ENCODE measurements at places on chromosomes 6 and 20.

DNA sequence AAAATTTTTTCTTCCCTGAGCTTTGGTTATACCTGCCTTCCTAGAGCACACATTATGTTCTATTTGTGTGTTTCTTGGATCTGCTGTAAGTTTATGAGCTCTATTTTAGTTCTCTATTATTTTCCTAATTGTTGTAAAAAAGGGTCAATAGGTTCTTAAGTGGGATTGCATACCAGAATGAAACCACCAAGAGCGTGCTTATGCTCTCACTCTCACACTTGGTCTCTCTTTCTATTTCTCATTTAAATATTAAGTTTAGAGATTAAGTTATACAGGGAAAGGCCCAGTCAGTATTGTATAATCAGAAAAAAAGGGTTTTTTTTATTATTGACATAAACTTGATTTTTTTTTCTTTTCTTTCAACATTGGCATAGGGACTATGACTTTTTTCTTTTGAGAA is 96.8 kb downstream of the RIMS1 start:
- no peak for DNase-seq

DNA sequence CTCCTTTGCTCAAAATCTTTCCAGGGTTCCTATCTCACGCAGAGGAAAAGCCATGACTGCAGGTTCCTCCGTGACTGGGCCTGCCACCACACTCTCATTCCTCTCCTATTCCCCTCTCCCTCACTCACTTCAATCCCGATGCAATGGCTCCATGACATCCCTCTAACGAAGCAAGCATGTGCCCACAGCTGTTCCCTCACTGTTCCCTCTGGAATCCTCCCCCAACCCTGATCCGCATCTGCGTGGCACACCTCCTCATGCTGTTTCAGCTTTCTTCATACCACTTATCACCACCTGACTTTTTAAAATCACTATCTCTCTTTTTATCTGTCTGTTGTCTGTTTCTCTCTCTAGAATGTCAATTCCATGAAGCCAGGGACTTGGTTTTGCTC is 25.5 kb downstream of the ANGPT4 start:
- DNase-seq = no peak

GRCh38 chr20:20513720-20514119 is 145.8 kb downstream of the INSM1 start:
- DNase-seq = no peak

- no peak for DNase-seq
These were observed 48.4 kb downstream of the DHX35 start for GRCh38 chr20:39010496-39010895.

- DNase-seq = no peak
These were observed 32.7 kb upstream of the MCM3 start for GRCh38 chr6:52317211-52317610.

- DNase-seq = peak; percentile 69
These were observed at the start of gene PRELID3B for GRCh38 chr20:59042151-59042795. TSS of gene PRELID3B (minus strand) at chr20:59042786. CDS start at chr20:59042730, 56 bp downstream.

DNA sequence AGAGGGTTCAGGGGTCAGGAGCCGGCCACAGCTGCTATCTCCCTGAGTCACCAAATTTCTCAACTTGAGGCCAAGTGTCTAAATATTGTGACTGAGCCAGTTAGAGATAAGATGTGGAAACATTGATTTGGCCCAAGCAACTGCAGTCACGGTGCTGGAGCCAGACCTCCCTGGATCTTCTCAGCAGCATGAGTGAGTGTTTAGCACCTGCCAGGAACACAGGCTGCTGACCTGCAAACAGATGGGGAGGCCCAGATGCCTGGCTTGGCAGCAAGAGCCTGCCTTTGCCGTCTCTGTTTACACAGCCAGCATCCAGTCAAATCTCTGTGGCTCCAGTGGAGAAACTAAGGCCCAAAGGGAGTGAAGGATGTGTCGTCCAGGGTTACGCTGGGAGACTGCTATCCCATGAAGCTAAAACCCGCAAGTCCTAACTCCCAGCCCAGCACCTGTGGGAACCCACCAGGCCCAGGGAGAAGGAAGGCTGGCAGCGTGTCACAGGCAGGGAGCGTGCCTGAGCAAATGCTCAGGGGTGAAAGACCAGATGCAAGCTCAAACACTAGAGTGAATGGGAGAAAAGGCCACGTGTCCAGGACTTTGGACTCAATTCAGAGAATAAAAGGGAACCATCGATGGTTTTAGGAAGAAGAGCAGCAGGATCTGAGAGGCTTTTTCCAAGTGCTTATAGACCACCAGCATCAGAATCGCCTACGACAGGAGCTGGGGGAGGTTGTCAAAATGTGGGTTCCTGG is 15.9 kb upstream of the PTGIS start:
- DNase-seq = no peak

DNA sequence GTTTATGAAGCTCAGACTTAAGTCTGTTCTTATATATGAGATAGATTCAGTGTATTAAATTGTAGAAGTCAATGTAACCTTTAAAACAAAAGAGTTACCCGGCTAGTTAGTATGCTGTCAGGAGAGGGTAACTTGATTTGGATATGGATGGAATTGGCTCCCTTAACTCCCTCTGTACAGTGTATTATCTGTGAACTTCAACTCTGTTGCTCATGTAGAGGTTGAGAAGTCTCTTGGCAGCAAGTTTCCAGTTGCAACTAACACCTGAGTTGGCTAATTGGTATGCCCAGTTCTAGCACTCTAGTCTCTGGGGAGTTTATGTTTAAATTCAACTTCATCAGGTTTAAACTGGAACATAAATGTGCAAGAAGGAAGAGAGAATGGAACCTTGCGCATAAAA is 111.0 kb downstream of the NCOA3 start:
- DNase-seq = no peak

- peak; percentile 38 for DNase-seq
These were observed 95.7 kb downstream of the SHLD1 start for GRCh38 chr20:5845681-5846615.

- no peak for DNase-seq
These were observed at the start of gene CRIP3 for GRCh38 chr6:43308101-43308989. TSS of gene CRIP3 (minus strand) at chr6:43308826. CDS start at chr6:43308792, 34 bp downstream.

DNA sequence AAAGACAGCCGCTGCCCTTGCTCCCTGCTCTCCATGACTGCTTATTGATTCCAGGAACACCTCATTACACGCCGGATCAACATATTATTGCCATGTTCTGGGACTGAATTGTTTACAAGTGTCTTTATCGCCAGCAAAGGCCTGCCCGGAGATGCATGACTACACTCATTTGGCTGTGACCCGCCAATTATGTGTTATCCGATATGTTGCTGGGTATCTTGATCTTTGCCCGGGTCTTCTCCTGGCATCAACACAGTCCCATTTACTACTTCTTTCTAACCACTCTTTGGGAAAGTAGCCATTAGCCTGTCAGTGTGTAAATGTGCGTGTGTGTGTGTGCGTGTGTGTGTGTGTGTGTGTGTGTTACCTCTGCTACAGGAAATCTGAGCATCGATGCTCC is 15.4 kb downstream of the LINC00237 start:
- no peak for DNase-seq

- DNase-seq = no peak
These were observed 48.3 kb upstream of the SLC35B3 start for GRCh38 chr6:8483650-8484049.

DNA sequence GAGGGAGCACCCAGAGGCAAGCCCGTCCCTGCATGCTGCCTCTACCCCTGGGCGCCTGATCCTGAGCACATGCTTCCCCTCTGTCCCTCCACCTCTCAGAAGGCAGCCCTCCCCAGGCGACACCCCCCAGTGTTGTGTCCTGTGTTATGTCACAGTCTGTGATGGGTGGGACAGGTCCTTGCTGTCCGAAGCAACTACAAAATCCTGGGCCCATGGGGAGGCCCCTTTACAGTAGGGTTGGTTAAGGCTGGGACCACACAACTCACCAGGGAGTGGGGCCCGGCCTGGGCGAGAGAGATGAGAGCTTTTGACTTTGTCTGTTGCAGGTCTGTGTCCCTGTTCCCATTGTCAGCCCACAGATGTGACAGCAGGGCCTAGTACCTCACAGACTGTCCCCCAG is 78.0 kb downstream of the DHX35 start:
- DNase-seq = no peak

GRCh38 chr6:28542440-28543296 is 17.0 kb downstream of the GPX5 start:
- DNase-seq = peak; percentile 72

DNA sequence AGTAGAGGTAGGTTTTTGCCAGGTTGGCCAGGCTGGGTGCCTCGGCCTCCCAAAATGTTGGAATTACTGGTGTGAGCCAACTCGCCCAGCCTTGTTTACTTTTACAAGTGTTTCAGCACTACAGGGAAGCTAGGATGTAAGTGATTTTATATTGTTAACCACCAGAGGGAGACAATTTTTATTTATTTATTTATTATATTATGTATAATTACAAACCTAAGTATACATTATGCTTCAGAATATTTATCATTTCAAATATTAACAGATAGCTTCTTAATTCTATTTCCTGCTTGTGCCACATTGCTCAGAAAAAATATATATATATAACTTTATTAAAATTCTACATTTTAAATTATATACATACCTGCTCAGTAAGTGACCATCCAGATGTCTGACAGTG is 9.8 kb downstream of the MMUT start:
- DNase-seq = no peak

DNA sequence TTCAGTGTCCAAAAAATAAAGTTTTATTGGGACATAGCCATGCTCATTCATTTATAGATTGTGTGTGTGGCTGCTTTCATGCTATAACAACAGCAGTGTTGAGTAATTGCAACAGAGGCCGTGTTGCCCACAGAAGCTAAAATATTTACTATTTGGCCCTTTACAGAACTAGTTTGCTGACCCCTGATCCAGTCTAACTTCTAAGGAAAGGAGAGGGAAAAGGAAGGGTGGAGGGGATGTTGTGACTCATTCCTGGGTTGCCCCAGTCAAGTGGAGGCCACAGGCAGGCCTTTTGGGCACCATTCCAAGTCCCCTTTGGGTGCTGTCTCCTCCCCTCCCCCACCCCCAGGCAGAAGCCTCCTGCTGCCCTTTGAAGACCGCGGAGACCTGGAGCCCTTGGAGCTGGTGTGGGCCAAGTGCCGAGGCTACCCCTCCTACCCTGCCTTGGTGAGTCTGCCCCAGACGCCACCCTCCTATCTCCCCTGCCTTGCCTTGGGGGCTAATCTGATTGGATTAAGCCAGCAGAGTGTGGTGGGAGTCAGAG is 28.4 kb downstream of the BRPF3 start:
- peak; percentile 33 for DNase-seq

DNA sequence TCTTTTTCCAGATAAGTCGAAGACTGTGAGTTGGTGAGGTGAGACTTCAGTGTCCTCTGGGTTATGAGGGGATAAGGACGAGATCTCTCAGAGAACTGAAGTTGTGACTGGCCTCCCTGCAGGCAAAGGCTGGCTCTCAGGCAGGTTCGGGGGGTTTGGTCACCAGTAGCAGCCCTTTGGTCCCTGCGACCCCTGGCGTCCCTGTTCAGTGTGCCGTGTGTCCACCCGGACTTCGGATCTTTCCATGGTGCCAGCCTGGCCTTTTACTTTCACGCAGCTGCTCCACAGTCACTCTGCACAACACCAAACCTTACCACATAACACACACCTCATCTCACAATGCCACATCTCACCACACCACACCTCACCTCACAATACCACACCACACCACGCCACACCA is 131.9 kb downstream of the ERMARD start:
- peak; percentile 5 for DNase-seq

GRCh38 chr6:70530023-70530422 is 36.7 kb upstream of the SDHAF4 start:
- no peak for DNase-seq

GRCh38 chr20:47503685-47504084 is 2.0 kb downstream of the NCOA3 start:
- no peak for DNase-seq

DNA sequence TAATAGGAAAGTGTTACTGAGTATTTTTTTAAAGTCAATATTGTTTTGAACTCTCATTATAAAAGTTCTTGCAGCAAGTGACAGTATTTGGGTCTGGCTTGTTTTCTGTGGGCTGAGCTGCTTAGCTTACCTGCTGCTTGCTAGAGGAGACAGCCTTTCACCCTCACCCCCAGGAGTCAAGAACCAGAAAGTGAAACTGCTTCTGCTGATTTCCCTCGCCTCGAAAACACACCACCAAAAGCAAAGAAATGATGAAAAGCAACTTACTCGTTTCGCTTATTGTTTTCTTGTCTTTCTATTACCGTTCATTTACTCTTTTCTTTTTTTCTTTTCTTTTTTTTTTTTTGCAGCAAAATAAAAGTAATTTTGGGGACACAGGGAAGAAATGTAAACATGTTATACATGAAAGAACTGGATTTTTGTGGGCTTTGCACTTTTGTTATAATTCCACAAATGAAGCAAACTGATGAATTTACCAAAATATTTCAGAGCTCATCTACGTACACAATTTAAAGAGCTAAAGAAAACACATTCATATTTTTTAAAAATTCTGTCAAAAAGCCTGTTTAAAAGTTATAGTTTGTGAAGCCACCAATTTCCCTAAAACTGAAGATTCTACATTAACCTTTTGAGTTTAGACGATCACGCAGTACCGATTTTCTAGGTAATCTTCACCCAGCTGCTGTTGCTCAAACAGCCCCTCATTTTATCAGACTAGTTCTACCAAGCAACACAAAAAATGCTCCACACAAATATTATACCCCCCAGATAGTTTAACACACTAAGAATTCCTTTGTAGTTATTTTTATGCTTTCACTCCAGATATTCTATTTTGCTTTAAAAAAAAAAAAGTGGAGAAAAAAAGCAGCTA is 1.7 kb downstream of the SCML4 start:
- DNase-seq = no peak

GRCh38 chr20:63087236-63087871 is 80.6 kb upstream of the BHLHE23 start:
- DNase-seq = no peak

DNA sequence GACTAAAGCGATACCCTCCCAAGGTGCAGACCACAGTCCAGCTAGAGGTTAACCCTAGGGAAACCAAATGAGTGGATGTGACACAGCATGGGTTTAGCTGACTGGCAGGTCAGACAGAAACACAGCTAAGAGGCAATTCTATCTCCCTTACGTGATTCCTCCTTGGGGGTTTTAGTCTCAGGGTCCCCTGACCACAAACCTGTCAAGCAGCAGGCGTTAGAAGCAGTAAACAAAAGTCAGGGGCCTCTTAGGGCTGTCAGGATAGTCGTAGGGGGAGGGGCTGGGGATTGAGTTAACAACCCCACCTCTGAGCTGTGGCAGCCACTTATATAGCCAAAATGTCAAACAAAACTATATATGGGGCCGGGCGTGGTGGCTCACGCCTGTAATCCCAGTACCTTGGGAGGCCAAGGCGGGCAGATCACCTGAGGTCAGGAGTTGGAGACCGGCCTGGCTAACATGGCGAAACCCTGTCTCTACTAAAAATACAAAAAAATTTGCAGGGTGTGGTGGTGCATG is 13.6 kb downstream of the KCNK5 start:
- no peak for DNase-seq

DNA sequence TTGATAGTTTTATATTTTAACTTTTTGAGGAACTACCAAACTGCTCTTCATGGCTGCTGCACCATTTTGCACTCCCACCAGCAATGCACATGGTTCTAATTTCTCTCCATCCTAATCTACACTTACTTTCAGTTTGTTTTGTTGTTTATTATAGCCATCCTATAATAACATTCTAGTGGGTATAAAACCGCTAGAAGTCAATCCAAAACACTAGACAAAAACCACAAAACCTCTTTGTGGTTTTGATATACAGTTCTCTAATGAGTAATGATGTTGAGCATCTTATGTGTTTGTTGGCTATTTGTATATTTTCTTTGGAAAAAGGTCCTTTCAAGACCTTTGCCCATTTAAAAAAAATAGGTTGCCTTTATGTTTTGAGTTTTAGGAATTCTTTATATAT is 5.6 kb downstream of the RPP21 start:
- no peak for DNase-seq

Data from SK-N-SH (cell line).